ENCODE measurements at places on chromosomes 5 and 9. TPM values are rescaled to one million over a fixed set of nuclear protein-coding genes. Genes with fewer than 3 reads are reported as not detected.

The CCDC192 gene
- total RNA-seq = not detected

The FST gene
- 10.5 TPM for total RNA-seq

The TYRP1 gene
- total RNA-seq = 31.0 TPM

The NSA2 gene
- 42.1 TPM for total RNA-seq

The FABP6 gene
- not detected for total RNA-seq

The RNF183 gene
- not detected for total RNA-seq

The ZDHHC11B gene
- total RNA-seq = 15.4 TPM

The FAXDC2 gene
- 10.1 TPM for total RNA-seq

The LVRN gene
- total RNA-seq = 0.65 TPM

The PRSS3 gene
- total RNA-seq = not detected

The SCGB3A2 gene
- not detected for total RNA-seq

The WDR38 gene
- total RNA-seq = not detected

All from left cardiac atrium (tissue), 4 donors.